Progenitor cell of endocrine pancreas (in vitro differentiated cells): ENCODE measurements at places on chromosomes 1 and 21.

GRCh38 chr1:202058001-202058908 is 47.9 kb downstream of the ELF3 start:
- DNase-seq = no peak

GRCh38 chr1:227797144-227797543 is 18.3 kb upstream of the PRSS38 start:
- DNase-seq = no peak

DNA sequence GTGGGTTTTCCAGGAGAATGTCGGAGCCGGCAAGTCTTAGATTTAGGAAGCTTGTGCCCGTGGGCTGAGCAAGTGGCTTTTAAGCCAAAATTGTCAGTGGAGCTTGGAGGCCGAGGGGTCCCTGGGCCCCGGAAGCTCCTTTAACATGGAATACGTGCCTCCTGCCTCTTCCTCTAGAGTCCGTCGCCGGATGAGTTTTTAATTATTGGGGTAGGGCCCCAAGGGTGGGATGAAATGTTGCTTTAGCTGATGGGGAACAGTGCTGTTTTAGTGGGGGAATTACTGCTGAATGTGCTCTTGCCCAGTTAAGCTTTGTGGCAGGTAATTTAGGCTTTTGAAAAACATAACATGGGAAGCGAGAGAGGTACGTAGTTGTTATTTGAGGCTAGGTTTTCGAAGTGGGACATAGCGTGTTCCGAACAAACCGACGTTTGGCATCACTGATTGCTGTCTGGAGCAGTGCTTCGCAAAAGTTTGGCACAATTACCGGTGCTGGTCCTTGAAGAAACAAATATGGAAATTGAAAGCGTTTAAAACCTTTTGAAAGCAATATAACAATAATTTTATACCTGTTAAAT is 786 bp downstream of the RPL5 start:
- no peak for DNase-seq

DNA sequence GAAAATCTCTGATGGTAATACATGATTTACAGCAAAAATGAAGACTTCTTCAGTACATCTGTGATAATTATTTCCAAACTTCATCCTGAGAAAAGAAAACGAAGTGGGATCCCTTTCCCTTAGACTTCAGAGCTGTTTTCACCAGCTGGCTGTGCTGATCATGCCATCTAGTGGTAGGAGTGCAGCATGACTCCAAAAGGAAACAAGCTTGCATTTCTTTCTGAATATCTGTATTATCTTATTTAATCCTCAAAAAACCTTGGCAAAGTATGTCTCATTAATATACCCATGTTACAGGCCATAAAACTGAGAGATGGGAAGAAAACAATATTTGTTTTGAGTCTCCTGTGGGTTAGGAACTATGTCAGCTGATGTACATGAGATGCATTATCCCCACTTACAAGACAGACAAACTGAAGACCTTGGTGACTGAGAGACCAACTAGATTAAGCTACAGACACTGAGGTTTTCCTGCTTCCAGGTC is 9.8 kb upstream of the GJA8 start:
- DNase-seq = no peak

GRCh38 chr1:233244183-233244582 is 51.3 kb downstream of the PCNX2 start:
- DNase-seq = no peak

DNA sequence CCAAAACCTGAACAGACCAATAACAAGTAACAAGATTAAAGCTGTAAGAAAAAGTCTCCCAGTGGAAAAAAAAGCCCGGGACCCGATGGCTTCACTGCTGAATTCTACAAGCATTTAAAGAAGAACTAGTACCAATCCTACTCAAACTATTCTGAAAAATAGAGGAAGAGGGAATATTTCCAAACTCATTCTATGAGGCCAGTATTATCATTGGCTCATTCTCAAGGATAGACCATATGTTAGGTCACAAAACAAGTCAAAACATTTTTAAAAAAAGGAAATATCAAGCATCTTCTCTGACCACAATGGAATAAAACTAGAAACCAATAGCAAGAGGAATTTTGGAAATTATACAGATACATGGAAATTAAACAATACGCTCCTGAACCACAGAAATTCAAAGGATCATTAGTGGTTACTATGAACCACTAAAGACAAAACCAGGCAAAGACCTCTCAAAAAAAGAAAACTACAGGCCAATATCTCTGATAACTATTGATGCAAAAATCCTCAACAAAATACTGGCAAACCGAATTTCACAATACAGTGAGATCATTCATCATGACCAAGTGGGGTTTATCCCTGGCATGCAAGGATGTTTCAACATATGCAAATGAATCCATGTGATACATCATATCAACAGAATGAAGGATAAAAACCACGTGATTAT is 13.9 kb upstream of the IL20 start:
- no peak for DNase-seq

DNA sequence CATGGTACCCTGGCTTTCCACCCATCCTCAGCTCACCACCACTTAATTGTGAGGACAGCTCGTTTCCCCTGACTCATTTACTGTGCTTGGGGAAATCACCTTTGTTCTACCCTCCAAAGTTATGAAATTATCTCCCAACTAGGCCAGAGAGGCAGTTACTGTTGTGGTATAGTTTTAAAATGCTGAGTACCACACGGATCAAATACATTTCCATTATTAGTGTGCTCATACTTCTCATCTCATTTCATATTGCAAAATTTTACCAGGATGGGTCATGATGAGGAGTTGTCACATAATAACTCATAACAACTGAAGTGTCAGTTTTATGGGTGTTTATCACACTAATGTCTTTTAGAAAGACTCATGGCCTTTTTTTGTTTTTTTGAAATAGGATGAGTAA is 9.2 kb upstream of the OR2B11 start:
- no peak for DNase-seq

- DNase-seq = no peak
Measured at GRCh38 chr1:216086678-216087077, 336.6 kb downstream of the USH2A start.

- DNase-seq = no peak
Measured at GRCh38 chr1:160307118-160307791, 22.3 kb upstream of the PEX19 start.

DNA sequence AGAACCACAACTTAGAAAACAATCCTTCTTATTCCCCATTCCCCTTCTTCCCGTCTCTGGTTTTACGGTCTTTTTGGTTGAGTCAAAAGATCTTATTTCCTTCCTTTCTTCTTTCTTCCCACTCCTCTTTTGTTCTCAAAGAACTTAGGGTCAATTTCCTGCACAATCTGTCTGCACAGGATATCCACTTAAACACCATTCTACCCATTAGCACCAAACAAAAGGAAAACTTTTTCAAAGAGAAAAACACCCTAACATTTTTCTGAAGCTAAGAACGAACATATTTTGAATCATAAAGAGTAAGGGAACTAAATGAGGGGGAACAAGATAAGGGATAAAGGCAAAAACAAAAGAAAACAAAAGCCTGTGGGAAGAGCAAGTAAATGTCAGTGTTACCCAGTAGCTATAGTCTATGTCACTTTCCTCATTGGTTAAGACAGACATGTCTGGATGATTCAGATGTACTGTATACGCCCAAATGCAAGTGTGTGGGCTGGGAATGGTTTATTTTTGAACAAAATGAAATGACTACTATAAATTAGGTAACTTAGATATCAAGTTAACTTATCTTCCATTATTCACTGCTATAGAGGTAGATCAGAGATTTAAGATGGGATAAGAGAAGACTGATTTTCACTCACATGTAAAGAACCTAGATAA is 59.9 kb downstream of the TOR3A start:
- no peak for DNase-seq

DNA sequence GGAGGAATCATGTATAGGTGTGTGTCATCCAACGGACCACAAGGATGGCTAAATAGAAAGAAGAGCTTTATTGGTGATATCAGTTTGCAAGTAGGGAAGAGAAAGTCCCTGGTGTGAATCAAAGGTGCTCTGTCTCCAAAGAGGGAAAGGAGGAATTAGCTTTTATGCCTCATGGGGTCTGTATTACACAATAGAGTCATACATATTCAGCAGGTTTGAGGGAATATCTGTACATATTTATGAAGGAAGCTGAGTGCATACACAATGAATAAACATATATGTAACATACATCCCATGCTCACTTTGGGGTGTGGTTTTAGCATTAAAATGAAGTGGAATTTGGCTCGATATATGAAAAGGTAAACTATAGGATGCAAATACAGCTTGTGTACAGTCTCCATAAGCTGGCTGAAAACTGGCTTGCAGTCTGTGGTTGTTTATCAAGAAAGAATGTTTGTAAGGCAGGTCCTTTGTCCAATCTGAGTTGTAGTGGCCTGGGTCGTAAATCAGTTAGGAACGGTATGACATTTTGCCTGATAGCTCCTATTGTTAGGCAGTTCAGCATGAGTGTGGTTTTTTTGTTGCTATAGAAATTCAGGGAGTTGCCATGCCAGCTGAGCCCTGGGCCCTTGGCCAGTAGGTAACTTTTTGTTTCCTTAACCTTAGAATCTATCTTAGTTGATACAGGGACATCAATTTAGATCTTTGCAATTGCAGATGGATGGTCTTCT is 198.0 kb upstream of the ZP4 start:
- DNase-seq = no peak

- no peak for DNase-seq
Measured at GRCh38 chr1:67566803-67567377, 118.1 kb upstream of the GADD45A start.

GRCh38 chr1:43565600-43566360 is 35.1 kb downstream of the PTPRF start:
- DNase-seq = peak; percentile 45

DNA sequence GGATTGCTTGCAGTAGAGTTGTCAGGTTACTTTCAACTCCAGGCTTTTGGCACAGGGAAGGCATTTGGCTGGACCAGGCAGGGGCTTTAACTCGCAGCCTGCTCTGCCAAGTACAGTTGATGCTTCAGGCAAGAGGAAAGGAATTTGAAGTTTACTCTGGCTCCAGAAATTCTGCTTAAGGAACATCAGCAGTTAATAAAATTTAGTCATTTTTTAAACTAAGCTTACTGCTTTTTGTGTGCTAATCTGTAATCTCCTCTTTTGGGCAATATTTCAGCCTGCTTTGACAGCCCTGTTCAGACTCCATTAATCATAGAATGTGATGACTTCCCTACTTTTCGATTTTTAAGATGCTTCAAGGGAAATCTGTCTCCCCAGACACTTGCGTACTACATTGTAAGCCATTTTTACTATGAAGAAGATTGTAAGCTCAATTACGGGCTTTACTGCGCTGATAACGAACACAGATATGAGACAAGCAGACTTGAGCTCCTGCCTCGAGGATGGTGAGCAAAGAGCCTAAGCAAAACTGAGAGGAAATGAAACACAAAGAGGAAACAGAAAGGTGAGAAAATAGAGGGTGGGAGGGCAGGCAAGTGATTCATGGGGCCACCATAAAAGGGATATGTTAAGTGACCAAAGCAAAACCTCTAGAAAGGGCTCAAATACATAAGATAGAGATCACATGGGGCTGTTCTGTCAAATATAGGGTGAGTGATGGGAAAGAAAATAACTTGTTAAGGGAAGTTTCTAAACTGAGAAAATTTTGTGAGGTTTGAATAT is 76.6 kb upstream of the VAV3 start:
- DNase-seq = no peak

GRCh38 chr1:211009944-211010343 is 124.0 kb downstream of the KCNH1 start:
- DNase-seq = no peak

- no peak for DNase-seq
Measured at GRCh38 chr1:87333692-87334347, 5.1 kb downstream of the LMO4 start.

DNA sequence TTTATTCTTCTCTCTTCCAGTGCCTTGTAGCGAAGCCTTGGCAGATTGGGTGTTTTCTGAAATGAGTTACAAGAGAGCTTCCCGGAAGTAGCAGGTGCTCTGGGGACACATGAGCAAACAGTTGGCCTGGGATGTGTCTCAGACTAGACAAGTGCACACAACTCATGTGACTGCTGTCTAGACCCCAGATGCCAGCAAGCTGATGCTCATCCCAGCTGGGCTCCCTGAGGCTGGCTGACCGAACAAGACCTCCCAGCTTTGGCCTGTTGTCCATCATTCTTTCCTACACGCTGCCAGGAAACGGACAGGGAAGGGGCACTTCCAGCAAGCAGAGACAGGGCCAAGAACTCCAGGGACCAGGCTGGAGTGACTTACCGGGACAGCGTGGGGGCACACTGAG is 18.7 kb upstream of the CSF1 start:
- DNase-seq = no peak

DNA sequence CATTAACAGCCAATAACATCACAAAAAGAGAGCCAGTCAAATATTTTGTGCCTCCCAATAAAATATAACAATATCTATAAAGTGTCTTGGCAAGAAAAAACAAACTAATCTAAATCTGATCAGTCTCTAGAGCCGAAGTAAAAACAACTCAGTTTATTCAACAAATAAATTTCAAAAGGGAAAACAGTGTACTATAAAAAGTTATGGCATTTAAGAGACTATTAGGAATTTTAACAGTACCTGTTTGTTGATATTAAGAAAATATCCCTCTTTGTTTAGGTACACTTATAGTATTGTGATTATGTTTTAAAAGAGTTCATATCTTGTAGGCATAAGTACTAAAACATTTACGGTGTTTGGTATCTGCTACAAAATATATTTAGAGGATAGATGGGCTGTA is 36.6 kb upstream of the C1orf53 start:
- no peak for DNase-seq

- DNase-seq = no peak
Measured at GRCh38 chr1:77143529-77144121, 75.6 kb downstream of the PIGK start.

DNA sequence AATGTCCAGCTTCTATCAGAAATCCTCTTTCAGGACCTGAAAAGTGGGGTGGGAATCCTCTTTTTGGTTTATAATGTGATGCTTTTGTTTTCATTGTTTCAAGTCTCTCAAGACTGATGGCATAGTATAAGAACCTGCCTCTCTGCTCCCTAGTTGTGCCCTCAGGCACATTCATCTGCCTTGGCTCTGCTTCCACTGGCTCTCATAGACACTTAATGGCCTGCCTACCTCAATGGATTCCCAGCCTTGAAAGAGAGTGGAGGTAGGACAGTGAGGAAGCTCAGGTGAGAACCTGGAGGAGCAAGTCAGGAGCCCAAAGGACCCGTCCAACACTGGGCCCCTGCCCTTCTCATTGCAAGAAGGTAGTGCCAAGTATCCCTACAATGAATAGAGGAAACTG is 4.8 kb downstream of the TTLL7 start:
- DNase-seq = no peak

- DNase-seq = no peak
Measured at GRCh38 chr1:22174446-22175220, 31.7 kb upstream of the WNT4 start.

- DNase-seq = no peak
Measured at GRCh38 chr1:31198600-31198999, 41.1 kb downstream of the NKAIN1 start.

DNA sequence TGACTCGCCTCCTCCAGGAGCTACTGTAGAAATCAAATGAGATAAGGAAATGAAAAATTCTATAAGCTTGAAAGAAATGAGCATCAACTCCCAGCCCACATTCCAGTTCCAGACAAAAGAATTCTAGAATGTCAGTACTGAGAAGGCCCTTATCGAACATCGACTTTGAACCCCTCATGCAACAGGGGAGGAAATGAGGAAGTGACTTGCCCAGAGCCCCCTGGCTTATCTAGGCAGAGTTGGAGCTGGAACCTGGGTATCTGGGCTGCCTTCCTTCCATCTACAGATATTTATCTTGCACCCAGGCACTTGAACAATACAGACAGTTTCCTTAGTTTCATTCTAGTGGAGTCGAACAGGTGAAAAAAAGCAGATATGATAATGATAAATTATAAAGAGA is 22.3 kb downstream of the MECR start:
- DNase-seq = no peak

- no peak for DNase-seq
Measured at GRCh38 chr21:27220416-27220815, 253.5 kb upstream of the ADAMTS5 start.
